ENCODE measurements at places on chromosomes 7 and 10.

- no peak for DNase-seq
These were observed 39.2 kb downstream of the TOMM7 start for GRCh38 chr7:22783421-22783820.

GRCh38 chr7:66609176-66609575, 19.5 kb upstream of the KCTD7 start:
- no peak for DNase-seq

DNA sequence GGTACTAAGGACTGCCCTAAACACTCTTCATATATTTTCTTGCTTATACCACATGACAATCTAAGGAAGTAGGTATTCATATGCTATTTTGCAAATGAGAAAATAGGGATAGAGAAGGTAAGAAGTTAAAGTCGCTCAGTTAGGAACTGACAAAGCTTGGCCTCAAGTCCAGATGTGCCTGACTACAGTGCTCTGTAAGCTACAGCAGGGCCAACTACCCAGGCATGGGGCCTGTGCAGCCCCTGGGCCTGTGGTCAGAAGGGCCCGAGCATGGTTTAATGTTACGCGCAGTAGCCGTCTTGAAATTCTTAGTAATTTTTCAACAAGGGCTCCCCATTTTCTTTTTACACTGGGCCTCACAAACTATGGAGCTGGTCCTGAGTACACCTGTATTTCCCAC, 146.2 kb downstream of the GLI3 start:
- no peak for DNase-seq

GRCh38 chr7:8391353-8392062, 41.9 kb upstream of the NXPH1 start:
- no peak for DNase-seq

DNA sequence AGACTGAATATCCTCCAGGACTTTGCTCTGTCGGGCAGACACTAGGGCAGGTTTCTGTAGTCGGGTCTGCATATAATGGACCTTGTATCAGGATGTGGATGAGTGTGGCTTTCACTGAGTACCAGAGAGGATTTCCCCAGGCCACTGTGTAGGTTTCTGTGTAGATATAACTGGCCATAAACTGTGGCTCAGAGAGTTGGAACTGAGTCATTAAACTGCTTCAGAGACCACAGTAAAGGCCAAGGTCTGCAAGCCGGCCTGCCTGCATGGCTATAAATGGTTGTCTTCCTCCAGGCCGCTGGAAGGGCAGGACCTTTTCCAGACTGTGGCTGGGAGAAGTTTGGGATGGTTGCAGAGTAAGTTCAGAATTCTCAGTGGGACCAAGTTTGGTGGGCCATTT, 16.9 kb downstream of the ZNF92 start:
- no peak for DNase-seq

- DNase-seq: no peak
These were observed 27.1 kb downstream of the OGDH start for GRCh38 chr7:44633254-44634186.

GRCh38 chr7:154686305-154686704, 316.6 kb downstream of the PAXIP1 start:
- no peak for DNase-seq

GRCh38 chr7:138935465-138936011, 45.7 kb downstream of the KIAA1549 start:
- DNase-seq: no peak

GRCh38 chr10:34791947-34792346, 23.1 kb downstream of the PARD3 start:
- no peak for DNase-seq

DNA sequence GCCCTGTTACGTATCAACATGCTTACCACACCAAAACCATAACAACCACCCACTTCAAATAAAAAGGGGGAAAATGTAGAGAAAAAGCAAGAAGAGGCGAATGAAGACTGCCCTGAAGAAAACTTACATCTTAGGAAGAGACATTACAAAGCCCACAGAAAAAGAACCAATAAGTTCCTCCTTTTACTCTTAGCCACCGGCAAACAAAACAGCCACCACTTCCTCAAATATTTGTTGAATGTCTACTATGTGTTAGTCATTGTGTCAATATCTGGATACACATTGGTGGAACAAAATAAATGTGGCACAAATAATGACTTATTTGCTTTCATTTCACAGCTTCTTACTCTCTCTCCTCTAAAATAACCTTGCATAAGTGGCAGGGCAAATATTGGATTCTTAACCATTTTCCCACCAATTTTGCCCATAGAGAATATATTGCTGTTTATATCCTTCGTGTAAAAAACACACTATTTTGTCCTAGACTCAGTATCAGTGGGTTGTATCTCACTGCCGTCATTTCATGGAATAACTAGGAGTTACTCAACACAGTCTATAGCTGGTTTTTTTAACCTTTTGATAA, 106.8 kb downstream of the ANK3 start:
- DNase-seq: no peak

DNA sequence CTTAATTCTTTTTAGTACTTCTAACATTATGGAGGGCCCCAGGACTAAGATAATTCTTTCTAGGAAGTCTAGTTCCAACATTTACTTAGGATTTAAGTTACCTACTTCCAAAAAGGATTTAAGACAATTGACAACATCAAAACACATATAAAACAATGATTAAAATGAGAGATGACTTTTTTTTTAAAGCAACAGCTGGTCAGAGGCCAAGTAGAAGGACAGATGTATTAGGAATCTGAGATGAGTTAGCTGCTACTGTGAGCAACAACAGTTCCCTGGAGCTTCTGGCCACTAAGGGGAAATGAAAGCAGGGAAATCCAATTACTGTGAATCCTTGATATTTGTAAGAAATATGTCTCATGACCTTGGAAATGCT, 222.3 kb downstream of the PHTF2 start:
- DNase-seq: no peak

GRCh38 chr7:157523766-157524421, 187.1 kb downstream of the DNAJB6 start:
- DNase-seq: no peak

- no peak for DNase-seq
These were observed 132.4 kb downstream of the DIP2C start for GRCh38 chr10:556971-557637.

DNA sequence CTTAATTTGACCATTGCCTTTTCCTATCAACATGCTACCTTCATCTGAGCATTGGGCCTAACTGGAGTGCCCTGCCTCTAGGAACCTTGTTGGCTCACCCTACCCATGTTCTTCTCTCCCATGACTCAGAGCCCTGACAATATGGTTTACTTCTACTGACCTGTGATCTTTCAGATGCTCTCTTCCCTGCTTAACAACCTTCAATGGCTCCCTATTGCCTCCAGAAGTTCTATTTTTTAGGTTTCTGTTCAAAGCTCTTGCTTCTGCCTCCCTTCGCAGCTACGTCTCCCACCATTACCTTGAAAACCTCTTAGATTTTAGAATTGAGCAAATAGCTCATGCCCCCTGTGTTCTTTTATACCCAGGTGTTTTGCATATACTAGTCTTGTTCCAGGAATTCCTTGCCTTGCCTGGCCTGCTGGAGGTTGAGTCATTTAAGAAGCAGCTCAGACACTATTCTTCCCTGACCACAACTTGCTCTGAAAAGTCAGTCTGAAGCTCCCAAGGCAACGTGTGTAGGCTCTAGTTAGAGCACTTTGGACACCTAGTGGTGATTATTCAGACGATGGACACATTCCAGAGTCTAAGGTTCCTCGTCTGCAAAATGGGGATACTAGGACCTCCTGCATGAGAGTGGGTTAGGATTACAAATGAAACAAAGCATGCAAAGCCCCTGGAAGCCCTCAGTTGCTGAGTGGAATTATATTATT, 64.4 kb upstream of the EMX2 start:
- DNase-seq: no peak

DNA sequence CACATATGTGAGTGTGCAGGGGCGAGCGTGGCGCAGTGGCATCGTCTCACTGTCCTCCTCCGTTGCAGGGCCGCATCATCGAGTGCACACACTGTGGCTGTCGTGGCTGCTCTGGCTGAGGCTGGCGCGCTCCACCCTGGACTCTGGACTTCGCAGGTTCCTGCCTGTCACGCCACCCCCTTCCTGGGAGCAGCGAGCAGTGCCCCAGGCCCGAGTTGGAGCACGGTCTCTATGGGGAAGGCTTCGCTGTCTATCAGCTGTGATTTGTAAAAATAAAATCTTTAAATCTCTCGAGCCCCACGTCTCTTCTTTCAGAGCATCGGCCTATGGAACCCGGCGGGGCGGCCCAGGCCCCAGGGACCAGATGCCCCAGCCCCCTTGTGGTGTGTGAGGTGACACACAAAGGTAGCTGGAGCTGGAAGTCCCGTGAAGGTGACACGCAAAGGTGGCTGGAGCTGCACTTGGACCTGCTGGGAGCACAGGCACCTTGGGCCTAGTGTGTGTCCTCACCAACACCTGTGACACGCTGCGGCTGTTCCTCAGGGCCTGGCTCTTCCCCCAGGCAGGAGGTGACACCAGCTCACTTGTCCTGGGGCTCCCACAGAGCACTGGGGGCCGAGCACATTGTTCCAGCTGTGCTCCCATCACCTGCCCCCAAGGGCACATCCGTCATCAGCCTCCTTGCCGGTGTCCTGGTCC, 10.7 kb downstream of the BUD31 start:
- DNase-seq: no peak

DNA sequence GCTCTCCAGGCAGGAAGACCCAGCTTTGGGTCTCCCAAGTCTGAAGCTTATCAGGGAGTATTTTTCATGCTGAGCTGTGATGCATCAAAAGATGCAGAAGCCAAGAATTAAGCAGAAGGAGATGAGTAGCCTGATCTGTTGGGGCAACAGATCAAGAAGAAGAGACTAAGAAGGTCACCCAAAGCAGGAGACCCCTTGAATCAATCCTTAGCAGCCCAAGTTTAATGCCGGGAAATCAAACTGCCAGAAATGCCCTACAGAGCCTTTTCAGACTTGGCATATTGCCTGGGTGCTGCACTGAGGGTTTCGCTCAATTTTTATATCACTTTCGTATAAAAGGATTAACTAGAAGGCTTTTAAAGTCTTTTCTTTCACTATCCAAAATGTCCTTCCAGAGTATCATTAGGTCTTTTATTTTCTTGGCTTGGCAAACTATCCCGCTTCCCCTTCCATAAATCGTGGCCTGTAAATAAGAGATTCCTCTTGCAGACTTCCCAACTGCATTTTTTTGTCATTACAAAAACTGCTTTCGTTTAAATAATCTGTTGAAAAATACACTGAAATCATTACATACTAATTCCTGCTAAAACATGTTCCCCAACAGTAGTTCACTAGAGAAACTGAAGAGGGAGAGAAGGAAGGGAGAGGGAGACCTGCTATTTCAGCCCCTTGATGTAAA, 49.0 kb upstream of the STK17A start:
- no peak for DNase-seq

DNA sequence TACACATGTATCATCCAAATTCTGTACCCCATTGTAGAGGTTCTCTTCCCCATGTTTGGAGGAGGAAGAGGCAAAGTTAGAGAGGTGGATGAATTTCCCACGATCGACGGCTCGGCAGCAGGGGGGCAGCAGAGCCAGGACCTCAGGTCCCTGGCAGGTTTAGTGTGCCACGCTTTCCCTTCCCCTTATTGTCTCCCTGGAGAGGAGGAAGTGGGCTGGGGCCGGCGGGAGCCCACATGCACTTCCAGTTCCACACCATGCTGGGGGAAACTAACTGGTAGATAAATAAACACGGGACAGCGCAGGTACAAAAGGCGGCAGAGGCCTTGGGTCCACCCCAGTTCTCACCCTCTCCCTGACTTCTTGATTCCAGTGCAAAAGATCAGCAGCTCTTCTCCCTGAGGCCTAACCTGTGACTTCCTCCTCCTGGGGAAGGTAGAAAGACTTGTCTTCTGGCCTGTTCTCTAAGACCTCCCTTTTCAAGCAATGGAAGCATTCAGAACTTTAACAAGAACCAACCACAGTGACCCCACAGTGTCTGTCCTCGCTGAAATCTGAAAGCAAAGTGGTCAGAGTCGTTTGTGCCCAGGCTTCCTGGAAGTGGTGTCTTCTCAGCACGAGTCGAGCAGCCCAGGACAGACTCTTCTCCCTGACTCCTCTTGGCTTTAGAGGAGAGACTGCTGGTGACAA, 30.5 kb upstream of the SRGN start:
- no peak for DNase-seq

- DNase-seq: no peak
These were observed 25.1 kb upstream of the NKX6-2 start for GRCh38 chr10:132810807-132811700.

DNA sequence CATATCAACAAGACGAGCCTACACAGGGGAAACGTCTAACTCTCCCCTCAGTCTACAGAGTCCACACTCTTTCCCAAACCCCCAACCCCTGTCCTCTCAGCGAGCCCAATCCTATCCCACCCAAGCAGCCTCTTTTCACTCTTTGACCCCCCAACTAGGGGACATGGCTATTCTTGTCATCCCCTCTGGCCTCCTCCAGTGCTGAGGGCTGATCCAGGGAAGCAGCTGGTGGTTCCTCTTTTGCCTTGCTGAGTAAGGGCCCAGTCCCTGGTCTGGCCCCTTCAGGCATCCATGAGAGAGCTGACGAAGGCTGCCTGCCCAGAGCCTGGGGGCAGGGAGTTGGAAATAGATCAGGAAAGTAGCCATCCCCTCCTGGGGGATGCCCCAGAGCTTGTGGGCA, 6.4 kb downstream of the NOBOX start:
- no peak for DNase-seq

DNA sequence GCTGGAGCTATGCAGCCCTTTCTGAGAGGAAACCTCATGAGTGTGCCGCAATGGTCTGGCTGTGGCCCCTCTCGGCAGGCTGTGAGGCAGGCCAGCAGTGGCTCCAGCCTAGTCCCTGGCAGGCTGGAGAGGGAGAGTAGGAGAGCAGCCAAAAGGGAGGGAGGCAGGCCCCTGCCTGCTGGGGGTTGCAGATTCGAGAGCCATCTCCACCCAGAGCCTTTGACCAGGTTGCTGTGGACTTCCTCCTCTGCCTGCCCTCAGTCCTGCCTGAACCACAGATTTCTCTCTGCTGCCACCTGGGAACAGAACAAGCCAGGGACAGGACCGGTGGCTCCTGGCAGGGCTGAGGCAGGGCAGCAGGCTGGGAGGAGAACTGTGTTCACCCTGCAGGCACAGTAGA, 13.9 kb downstream of the PAX2 start:
- no peak for DNase-seq

- DNase-seq: no peak
These were observed 124.3 kb downstream of the KLF6 start for GRCh38 chr10:3660753-3661152.

DNA sequence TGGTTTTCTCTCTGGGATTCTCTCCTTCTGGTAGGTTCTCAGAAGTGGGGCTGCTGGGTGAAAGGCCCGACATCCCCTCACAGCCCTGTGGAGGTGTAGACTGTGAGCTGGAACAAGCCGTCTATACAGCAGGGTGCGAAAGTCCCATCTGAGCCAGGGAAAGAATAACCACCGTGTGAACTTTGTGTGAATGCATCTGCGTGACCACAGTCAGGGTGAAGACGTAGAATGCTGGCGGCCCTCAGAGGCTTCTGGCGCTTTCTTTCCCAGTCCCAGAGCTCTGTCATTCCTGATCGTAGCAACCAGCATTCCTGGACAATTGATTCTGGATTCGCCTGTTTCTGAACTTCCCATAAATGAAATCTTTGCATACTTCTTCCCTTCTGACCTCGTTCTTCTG, 30.0 kb downstream of the ELFN1 start:
- DNase-seq: no peak

Data from stimulated activated CD8-positive, alpha-beta memory T cell treated with anti-CD3 and anti-CD28 coated beads, Interleukin-7, amount 100 ng/mL, for 24 hours (primary cell).